Pulmonary artery endothelial cell (primary cell): ENCODE measurements at places on chromosomes 7 and 10.

DNA sequence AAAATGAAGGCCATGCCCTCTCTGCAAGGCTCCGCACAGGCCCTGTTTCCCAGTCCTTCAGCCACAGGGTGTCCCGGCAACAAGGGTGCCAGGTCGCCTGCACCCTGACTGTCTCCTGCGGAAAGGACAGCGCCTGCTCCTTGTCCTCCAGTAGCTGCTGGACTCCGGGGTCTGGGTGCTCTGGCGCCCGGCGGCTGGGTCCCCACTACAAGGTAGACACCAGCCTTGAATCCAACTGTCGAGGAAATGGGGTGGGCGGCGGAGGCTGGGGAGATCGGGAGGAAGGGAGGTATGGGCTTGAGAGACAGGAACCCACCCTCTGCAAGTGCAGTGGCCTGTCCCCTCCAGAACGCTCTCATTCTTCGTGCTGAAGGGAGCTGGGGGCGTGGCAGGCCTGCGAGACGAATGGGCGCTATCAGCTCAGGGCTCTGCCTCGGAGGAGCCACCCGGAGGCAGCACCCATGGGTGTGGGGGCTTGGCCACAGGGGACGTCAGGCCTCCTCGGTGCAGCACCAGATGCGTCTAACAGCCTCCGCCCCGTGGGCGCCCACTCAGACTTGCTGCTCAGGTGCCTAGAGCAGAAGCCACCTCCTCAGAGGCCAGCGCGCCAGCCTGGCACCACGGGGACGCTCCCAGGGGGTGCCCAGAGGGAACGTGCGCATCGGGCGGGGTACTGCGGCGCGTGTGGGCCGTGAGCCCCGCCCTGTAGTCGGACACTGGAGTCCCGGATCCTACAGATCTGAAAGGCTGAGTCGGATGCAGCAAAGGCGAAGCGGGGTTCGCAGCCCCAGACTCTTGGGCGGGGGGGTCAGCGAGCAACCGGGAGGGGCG, 15.6 kb downstream of the ADAM8 start:
- no peak for DNase-seq

DNA sequence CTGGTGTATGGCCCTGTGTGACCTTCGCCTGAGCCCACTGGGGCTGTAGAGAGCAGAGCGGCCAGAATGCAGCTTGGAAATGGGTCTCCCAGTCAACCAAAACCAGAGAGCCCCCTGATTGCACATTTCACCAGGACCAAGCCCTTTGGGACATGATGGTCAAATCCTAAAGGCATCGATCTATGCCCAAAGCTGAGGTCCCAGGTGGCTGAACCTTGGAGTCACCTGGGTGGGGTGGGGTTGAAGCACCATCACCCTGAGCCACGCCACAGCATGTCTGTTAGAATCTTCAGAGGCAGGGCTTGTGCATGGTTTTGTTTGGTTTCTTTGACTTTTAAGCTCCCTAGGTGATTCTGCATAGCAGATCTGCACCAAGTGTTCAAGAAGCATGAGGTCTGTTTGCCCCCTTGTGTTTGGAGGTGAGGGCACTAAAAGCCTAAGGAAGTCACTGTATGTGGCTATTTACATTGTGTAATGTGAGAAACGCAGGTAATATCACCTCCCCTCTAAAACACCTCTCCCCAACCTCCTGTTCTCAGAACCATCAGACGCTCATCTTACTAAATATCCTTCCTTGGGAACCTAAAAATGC, 9.6 kb downstream of the PKD1L1 start:
- DNase-seq: no peak

GRCh38 chr10:99236627-99237309, 1.1 kb upstream of the HPSE2 start:
- no peak for DNase-seq

- no peak for DNase-seq
Measured at GRCh38 chr7:8236780-8237407, 25.1 kb downstream of the ICA1 start.

- DNase-seq: no peak
Measured at GRCh38 chr7:157268540-157268939, 68.3 kb upstream of the DNAJB6 start.

DNA sequence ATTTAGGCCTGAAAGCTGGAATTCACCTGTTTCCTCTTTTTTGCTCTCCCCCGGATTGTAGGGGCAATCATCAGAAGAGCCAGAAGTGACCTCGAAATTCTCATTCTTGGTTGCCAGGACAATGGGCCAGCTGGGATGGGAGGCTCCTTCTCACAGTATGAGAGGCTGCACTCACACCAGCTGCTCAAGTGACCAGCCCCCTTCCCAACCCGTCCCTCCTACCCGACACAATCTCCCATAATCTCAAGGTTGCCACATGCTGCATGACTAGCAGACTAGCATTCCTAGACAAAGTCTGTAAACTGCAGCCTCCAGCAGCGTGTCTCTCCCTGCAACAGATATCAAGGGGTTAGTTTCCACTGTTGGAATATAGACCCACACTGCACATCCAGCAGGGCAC, 110.3 kb downstream of the C1GALT1 start:
- DNase-seq: no peak

DNA sequence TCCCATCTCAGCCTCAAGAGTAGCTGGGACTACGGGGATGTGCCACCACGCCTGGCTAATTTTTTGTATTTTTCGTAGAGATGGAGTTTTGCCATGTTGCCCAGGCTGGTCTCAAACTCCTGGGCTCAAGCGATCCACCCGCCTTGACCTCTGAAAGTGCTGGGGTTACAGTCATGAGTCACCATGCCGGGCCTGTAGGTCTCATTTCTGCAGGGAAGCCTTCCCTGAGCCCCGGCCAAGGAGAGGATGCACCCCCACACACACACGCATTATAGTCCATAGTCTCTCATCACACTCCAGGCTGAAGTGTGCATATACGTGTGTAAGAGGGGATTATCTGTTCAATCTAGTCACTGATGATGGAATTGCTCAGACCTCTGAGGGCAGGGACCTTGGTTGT, 29.3 kb downstream of the KCNMA1 start:
- DNase-seq: no peak

- DNase-seq: no peak
Measured at GRCh38 chr7:26200038-26200443, 505 bp downstream of the HNRNPA2B1 start.
